ENCODE measurements at places on chromosomes 1 and 21.

DNA sequence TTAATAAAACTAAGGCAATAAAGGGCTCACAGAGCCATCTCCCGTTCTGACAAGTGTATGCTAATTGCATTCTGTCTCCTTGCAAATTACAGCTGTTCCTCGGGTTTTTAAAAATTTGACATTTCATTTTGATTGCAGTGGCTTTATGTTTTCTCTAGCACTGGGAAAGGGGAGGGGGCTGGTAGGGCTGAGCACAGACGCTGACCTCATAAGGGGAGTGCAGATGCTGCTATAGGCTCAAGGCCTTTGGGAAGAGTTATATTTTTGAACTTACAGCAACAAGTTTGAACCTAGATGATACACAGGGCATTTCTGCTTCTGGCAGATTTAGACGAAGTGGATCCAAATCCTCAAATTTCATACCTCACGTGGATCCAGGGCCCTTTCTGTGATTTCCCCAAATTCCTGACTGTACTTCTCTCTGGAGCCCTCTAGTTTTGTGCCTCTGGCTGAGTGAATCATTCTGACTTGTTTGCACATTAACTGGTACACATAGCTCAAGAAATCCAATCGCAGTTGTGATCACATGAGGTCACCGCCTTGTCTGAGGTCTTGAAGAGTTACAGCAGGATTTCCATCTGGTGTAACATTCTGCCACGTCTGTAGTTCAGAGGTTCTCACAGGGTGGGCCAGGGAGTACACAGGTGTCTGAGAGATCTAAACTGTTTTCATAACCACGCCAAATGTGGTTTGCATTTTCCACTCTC is 230.3 kb downstream of the C1orf94 start:
- peak; percentile 24 for DNase-seq

DNA sequence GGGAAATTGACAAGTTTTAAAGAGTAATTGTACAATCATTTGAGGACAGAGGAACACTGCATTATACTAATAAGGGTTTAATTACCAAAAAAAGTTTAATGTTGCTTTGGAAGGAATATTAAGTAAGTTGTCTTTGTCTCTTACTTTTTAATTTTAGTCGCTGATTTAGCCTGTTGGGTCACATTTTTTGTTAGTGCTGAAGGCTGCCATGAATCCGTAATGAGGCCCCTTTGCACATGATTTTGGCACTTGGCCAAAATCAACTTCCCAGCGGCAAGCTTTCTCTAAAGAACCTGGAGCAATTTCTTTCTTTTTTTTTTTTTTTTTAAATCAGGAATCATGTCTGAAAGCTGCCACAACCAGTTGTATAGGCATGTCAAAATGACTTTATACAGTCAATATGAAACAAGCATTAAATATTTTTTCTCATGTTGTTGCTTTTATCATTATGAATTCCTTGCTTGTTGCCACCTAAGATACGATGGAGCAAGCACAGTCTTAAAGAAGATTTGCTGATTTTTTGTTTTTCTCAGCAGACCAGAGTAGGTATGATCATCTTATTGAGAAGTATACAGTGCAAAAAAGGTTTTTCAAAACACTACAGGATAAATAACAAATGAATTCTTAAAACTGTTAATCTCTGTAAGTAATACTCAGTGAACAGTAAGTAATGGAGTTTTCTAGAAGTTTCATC is 690.4 kb downstream of the USP25 start:
- DNase-seq, result no peak

DNA sequence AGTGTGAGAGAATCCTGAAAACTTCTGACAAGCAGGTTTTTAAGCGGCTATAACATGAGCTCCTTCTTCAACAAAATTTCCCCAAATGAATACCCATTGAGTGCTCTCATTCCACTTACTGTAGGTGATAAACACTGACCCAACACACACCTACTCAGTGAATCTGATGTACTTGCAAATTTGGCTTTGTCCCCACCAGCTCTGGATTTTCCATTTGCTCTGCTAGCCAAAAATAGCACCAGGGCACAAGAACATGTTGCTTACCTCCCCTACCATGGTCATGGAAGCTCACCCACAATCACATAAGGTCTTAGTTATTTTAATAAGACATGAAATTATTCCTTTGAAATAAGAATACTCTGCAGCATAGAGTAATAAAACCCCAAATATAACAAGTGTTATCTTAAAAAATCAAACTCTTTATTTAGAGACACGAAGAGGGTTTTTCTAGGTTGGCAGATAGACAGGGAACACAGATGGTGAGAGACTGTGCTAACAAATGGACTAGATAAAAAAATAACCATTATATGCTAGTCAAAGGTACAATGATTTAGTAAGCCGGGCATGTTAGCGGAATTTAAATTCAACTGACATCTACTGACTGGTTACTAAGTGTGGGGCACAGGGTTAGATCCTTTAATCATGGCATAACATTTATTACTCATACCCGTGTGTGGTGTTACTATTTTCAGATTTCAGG is 291.9 kb downstream of the KCNH1 start:
- DNase-seq, result no peak

DNA sequence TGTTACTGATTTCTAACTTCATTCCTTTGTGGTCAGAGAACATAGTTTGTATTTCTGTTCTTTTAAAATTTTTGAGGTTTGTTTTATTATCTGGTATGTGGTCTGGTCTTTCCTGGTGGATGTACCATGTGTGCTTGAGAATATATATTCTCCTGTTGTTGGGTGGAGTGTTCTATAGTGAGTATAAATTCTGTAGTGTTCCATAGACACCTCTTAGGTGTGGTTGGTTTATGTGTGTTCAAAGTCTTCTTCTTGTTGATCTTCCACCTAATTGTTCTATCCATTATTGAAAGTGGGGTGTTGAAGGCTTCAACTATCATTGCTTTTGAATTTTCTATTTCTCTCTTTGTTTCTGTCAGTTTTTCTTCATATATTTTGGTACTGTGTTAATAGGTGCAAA is 20.1 kb downstream of the PPP2R5A start:
- DNase-seq, result no peak

DNA sequence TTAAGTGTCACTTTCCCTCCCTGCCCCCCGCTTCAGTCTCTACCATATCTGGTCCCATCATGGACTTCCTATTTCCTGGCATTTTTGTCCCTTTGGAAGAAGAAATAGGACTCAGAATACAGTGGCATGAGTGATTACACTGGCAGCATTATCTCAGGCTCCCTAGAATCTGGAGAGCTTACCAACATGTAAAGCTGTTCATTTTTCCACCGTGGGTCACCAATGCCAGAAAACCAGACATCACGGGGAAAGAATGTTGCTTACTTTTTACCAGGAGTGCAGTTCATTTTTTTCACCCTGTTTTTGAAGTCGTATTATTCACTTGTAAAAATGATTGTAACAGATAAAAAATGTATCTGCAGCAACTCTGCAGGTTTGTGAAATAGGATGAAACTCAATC is 44.8 kb downstream of the BACH1 start:
- no peak for DNase-seq

GRCh38 chr1:6823793-6824192 is 38.5 kb downstream of the CAMTA1 start:
- no peak for DNase-seq

GRCh38 chr1:58465176-58465575 is 81.3 kb downstream of the OMA1 start:
- DNase-seq, result no peak

DNA sequence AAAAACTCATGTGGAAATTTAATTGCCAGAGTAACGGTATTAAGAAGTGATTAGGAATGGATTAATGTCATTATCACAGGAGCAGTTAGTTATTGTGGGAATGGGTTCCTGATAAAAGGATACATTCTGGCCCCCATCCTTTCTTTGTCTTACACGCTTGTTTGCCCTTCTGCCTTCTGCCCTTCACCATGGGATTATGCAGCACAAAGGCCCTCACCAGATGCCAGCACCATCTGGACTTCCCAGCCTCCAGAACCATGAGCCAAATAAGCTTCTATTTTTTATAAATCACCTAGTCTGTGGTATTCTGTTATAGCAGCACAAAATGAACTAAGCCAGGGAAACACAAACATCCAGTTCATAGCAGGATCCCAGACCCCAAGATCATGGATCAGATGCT is 33.9 kb upstream of the POU2F1 start:
- DNase-seq, result no peak

GRCh38 chr21:22224261-22224660 is 1226.1 kb downstream of the NCAM2 start:
- no peak for DNase-seq

GRCh38 chr1:43414634-43415223 is 25.0 kb downstream of the SZT2 start:
- no peak for DNase-seq

Measured in epithelial cell of prostate (primary cell).